ENCODE measurements at places on chromosomes 7 and 10.

GRCh38 chr10:91652364-91652763 is 19.5 kb upstream of the PPP1R3C start:
- DNase-seq: no peak

- DNase-seq: no peak
Measured at GRCh38 chr7:31101544-31101943, 49.4 kb downstream of the ADCYAP1R1 start.

GRCh38 chr7:55574051-55574717 is 1.9 kb upstream of the VOPP1 start:
- DNase-seq: no peak

- DNase-seq: peak; percentile 96
Measured at GRCh38 chr7:76314042-76314721, 11.7 kb downstream of the HSPB1 start.
